T1000 (cell line): ENCODE measurements at places on chromosomes 1 and 21.
A peak's percentile ranks its signal among the peaks of the same experiment; 100 is the strongest.

DNA sequence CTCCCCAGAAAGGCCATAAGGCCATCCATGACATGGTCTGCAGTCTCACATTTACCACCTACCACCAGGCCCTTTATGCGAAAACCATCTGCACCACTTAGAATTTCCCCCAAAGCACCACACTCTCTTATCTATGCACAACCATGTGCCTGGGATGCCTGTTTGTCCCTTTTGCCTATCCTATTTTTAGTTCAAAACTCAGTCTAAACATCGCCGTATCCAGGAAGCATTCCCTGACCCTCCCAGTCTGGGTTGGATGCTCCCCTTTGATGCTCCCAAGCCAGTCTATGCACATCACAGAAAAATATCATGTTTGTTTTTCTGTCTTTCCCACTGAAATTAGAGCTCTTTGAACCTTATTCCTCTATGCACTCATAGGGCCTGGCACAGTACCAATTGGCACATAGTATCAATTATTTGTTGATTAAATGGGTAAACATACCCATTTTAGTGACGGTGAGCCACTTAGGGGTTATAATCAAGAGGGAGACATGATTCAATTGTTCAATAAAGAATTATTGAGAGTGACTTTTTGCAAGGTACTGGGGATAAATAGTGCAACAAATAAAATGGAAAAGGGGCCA is 6.7 kb downstream of the MPL start:
- no peak for DNase-seq

- DNase-seq, result no peak
Measured at GRCh38 chr1:228768355-228769000, 33.2 kb downstream of the RHOU start.

DNA sequence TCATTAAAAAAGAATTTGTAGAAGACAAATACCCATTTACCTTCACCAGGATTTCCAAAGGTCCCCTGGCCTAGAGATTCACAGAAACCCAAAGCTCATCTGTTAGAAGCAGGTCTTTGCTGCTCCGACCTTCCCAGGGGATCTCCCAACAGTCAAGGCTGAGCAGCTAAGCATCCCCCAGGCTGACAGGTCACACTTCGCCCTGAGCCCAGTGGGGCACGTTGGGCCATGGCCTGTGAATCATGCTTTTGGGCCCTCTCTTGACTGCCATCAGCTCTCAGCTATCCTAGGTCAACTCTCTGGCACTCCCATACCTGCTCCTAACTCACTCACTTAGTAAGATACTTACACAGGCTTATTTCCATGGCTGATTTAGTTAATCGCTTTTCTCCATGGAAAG is 157.7 kb downstream of the DSCAM start:
- no peak for DNase-seq

- DNase-seq, result no peak
Measured at GRCh38 chr1:86472767-86473166, 4.0 kb downstream of the CLCA1 start.

DNA sequence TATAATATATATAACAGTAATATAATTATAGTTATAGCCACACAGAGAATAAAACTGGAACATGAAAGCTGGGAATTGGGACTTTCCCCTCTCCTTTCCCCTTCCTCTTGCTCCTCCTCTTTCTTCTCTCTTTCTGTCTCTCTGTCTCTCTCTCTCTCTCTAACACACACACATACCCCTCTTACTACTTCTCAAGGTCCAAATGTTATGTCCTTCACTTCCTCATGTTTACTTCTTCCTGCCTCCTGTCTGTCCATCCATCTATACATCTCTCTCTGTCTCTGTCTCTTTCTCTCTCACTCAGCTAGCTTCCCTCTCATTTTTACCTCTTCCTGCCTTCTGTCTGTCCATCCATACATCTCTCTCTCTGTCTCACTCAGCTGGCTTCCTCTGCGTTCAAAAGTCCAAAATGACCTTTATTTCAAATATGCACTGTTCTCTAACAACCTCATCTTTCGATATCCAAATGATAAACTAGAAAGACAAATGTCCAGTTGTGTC is 261.1 kb downstream of the SIPA1L2 start:
- no peak for DNase-seq

DNA sequence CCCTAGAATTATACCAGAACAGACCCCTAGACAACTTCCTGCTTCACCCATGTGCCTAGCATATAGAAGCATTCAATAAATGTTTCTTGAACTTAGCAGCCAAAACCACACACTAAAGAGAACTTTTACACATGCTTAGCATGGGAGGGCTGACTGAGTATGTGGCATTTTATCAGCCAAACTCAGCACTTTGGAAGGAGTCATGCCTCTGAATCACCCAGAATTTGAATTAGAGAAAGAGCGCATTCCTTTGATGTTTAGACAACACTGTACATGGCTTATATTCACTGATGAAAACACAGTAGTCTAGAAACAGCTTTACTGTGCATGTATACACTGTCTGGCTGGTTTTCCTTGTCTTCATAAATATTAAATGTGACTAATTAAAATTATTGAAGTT is 26.1 kb downstream of the SPAG17 start:
- no peak for DNase-seq

- DNase-seq, result no peak
Measured at GRCh38 chr1:201335174-201335870, 42.2 kb downstream of the TNNT2 start.

DNA sequence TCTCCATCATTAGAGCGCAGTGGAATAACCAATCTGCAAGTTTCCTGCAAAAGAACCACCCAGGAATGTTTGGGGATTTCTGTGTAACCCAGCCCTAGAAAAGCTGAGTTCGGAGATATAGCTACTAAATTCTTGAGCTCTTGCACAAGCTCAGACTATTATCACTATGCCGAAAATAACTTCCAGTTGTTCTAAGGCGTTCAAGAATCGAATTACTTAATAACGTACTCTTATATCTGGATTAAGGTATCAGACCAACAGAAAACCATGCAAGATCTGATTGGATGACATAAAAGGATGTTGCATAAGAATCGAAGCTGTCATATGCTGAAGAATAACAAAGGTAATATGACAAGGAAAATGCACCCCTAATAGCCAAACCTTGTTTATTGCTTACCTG is 7.5 kb upstream of the LAMC2 start:
- no peak for DNase-seq

- DNase-seq, result peak; percentile 75
Measured at GRCh38 chr1:33367485-33368405, 46.8 kb upstream of the A3GALT2 start.

- no peak for DNase-seq
Measured at GRCh38 chr1:202405928-202406327, 57.4 kb downstream of the PPP1R12B start.

DNA sequence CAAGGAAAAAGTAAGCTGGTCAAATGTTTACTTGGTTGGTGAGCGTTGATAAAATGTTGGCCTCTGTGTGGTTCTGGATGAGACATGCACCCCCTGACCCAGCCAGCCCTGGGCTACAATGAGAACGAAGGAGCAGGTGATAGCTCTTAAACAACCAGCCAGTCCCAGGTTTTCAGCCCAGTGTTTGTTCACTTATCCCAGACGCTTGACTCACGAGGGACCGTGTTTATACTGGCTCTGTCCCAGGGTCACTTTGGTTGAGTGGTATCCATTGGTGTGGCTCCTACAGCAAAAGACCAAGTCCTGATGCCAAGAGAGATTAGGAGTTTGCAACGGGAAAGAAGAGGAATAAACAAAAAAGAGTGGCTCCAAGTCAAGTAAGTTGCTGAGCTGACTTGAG is 86.9 kb downstream of the KCNJ15 start:
- DNase-seq, result peak; percentile 24

- DNase-seq, result no peak
Measured at GRCh38 chr1:41580021-41580420, 95.5 kb upstream of the EDN2 start.

- no peak for DNase-seq
Measured at GRCh38 chr1:31617218-31617915, at the start of gene HCRTR1. Gene HCRTR1, plus strand, starts transcription at chr1:31617689. Its CDS starts 1,504 bp downstream, at chr1:31619193.

DNA sequence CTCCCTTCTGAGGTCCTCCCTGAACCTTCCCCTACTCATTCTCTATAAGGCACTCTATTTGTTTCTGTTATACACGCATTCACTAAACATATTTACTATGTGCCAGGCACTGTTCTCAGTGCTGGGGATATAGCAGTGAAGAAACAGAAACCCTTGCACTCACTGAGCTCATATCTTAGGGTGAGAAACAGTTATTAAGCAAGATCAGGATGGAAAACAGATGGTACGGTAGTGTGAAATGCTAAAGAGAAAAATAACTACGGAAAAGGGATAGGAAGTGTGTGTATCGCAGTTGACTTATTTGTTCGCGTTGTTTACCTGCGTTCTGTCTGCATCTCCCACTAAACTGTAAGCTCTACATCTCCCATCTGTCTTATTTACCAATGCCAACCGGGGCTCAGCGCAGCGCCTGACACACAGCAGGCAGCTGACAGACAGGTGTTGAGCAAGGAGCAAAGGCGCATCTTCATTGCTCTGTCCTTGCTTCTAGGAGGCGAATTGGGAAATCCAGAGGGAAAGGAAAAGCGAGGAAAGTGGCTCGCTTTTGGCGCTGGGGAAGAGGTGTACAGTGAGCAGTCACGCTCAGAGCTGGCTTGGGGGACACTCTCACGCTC is 572 bp downstream of the CYB5RL start:
- no peak for DNase-seq

GRCh38 chr1:247935781-247936180 is 11.1 kb downstream of the OR2AJ1 start:
- DNase-seq, result no peak

DNA sequence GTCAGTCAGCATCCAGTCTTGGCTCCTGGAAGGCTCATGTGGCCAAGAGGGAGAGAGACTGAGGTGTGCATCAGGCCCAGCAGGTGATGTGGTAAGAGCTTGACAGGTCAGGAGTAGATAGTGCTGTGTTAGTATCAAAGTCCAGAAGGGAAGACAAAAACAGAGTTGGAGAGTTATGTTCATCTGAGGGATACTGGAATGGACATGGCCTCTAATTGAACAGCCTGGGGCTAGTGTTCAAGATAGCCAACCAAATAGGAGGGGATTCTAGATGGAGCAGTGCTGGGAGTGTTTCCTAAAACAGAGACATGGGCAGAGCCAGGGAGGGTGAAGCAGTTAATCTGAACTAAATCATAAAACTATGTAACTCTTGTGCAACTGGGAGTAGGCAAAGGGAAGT is 120.7 kb upstream of the MARK1 start:
- no peak for DNase-seq

- DNase-seq, result no peak
Measured at GRCh38 chr21:17783481-17784179, 35.5 kb downstream of the C21orf91 start.

DNA sequence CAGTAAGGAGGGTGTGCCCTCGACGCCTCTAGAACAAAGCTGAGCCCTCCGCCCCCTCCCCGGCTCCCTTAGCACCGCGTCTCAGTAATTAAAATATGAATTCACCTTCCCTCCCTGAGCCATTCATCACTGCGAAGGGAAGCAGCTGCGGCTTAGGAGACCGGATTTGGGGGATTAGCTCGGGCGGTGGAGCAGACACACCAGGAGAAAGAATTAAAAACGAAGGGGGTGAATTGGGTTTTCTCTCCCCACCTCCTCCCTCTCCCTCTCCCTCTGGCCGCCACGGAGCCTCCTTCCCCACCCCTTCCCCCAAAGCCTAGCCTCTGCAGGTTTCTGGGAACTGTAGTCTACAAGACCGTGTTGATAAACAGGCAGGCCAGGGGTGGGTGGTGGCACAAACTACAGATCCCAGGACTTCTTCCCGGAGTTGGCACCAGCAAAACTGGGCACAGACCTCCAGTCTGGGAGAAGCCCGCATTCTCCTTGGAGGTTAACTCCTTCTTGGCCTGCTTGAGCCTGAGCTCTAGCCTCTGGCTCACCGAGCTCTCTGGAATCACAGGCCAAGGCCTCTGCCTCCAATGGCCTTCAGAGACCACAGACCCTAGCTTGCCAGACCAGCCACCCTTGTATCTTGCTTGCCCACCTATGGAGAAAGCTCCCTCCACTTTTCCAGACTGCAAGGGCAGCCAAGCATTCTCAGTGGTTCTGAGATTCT is 10.8 kb downstream of the BLACAT1 start:
- DNase-seq, result no peak

DNA sequence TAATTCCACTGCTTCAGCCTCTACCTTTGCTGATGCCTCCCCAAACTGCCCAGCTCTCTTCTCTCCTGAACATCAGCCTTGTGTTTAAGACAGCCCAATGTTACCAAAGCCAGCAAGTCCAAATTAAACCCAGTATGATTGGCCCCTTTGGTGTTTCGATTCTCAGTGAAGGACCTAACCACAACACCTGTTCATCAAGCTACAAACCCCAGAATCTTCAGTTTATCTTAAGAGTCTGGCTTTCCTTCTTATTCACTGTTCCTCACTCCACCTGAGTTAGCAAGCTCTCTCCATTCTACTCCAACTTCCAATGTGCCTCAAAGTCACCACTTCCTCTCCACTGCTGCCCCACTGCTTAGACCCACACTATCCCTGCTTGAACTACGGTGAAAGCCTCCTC is 25.5 kb upstream of the ITPKB start:
- no peak for DNase-seq

- DNase-seq, result no peak
Measured at GRCh38 chr1:55081188-55081904, 42.0 kb downstream of the PCSK9 start.

DNA sequence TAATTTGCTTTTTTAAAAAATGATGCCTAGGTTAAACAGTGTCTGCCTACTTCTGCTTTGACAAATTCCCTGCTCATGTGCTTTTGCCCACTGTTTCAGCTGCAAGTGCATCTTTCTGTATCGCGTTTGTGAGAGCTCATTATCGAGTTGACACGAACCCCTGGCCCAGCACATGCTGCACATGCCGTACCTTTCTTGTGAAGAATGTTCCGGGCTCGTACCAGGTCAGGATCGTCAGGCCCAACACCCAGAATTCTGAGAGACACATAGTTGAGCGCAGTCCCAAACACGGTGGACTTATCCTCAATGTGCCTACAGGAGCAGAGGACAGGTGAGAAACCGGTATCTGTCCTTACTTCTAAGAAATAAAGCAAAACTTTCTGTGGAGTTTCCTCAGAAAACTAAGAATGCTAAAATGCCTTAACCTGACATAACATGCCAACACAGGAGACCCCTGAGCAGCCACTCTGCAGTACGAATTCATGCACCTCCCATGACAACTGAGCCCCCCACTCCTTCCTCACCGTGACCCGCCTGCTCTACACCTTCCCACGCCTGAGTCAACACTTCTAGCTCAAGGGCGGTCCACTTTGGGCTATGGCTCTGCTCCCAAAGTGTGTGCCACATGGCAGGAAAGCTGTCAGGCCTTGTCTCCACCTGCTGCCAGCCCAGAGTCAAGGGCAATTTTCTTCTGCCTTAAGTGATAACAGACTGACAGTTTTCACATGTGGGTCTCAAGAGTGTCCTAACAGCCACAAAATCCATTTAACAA is 6.7 kb downstream of the LSS start:
- no peak for DNase-seq

- DNase-seq, result no peak
Measured at GRCh38 chr1:225907341-225907740, 16.7 kb downstream of the PYCR2 start.

DNA sequence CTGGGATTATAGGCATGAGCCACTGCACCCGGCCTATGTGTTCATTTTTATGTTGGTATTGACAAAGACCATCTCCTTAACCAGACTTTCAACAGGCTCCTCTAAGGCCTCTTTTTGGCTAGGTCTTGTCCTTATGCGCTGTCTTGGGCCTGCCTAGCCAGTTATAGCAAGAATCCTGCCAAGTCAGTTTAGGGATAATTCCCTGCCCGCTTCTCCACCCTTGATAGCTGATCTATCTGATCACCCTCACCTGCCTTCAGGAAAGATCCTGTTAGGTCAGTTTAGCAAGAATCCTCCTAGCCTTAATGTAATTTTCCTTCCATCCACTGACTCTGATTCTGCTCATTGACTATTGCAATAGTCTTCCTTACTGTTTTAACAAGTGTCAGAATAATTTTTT is 2.4 kb upstream of the B4GALT3 start:
- DNase-seq, result no peak
